ENCODE measurements at places on chromosomes 7 and 10.

DNA sequence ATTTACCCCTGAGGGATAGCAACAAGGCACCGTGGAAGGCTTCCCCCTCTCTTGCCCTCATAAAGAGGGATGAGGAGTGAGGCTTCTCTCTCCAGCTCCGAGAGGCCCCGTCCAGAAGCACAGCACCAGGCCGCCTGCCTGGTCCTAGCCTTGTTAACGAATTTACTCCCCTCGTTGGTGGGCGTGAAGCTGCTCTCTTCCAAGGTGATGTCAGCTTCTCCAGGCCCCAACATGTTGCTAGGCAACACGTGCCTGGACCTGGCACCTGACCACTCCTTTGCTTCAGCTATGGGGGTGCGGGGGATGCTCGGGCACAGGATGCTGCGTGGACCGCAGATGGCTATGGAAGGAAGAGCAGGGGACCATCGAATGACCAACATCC lies 135.2 kb upstream of the MGMT start:
- no peak for DNase-seq

- no peak for DNase-seq
Measured at GRCh38 chr10:9227679-9228365, 1173.3 kb downstream of the GATA3 start.

GRCh38 chr7:17546592-17546991 lies 248.1 kb downstream of the AHR start:
- DNase-seq = no peak

DNA sequence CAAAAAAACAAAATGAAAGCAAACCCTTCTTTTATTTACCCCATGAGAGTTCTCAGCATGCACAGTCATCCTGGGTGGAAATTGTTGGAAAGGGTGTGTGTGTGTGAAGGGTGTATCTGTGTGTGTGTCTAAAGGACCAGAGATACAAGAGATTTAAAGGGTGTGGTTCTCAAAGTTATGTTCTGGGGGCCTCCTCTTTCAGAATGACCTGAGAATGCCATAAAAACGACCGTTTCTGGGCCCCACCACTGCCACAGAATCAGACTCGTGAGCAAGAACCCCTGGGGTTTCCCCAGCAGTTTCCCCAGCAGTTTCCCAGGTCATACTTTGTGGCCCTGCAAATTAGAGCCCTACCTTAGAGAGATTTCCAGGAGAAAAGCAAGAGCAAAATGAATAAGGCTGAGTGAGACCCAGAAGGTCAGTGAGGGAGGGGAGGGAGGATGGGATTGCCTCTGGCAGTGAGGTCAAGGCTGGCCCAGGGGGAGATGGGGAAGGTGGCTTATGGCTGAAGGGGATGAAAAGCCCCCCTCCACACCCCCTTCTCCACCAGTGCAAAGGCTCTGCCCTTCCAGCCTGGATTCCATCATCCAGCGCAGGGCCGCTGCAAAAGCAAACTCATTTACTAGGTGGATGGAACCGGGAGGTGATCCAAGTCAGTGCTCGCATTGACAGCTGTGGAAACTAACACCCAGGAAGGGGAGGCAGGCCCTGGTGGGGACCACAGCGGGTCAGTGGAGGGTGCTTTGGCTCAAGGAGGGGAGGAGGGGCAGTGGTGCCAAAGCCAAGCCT lies 10.2 kb downstream of the PYROXD2 start:
- DNase-seq = no peak

GRCh38 chr10:22693860-22694259 lies 20.5 kb downstream of the PIP4K2A start:
- no peak for DNase-seq

DNA sequence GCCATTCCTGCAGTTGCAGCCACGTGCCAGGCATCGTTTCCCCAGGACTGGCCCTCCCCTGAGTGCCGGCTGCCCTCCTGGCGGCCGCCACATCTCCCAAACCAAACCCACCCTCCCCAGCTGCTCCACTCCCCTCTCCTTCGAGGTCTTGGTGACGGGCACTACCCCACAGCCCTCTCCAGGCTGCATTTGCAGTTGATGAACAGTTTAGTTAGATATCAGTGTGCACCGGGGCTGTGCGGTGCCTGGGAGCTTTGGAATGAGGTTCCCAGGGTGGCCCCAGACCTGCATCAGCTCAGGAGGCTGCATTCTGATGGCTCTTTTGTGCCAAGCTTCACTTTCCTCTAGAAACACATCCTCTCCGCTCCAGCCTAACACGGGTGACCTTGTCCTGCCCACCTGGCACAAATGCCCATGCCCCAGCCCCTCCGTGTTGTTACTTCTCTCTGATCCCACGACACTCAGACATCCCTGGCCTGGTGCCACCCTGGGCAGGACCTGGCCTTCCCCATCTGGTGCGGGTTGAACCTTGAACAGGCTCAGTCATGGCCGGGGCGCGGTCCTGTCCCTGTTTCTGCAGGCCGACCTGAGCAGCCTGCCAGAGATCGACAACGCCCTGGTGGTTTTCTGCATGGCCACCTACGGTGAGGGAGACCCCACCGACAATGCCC lies 14.5 kb downstream of the TMEM120A start:
- no peak for DNase-seq

DNA sequence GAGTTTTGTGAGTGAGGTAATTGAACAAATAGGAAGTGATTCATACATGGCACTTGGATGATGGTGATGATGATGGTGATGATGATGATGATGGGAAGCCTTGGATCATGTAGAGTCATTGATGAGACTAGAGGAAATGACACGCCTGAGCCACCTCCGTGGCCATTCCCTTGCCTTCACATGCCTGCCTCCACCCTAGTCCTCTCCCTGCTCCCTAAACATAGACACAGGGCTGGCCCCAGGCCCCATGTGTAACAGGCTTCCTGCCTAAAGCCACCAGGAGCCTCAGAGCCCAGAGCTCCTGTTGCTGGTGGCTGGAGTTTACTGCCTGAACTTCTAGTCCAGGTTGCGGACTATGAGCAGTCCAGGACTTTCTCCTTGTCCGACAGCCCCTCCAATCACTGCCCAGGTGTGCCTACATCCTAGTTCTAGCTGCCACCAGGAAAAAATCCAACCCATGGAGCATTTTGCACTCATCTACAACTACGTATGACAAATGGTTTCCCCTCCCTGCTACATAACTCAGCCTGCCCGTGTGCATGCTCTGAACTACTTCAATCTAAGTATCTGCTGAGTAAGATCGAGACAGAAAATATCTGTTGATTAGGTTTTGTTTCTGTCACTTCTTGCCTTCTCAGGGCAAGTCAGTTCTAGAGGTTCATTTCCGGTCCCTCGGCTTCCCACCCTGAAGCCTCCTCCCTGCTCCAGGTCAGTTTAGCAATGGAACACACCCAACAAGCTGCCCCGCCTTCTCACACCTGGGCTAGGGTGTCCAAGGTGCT lies 35.5 kb upstream of the KDM7A start:
- no peak for DNase-seq

DNA sequence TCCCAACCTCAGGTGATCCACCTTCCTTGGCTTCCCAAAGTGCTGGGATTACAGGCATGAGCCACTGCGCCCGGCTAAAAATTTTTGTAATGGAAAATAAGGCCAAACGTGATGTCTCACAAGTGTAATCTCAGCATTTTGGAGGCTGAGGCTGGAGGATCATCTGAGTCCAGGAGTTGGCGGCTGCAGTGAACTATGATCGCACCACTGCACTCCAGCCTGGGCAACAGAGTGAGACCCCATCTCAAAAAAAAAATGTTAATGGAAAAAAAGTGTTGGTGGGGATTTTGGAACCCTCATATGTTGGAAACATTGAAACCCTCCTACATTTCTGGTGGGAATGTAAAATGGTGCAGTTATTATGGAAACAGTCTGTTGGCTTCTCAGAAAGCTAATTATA lies 2.7 kb upstream of the SRPK2 start:
- DNase-seq = no peak

GRCh38 chr7:15309872-15310271 lies 251.9 kb downstream of the AGMO start:
- no peak for DNase-seq

Data from pons (tissue), 1 donor.